ENCODE measurements at places on chromosomes 12 and 14. TPM values are rescaled to one million over a fixed set of nuclear protein-coding genes. Genes with fewer than 3 reads are reported as not detected.

NEMF gene
- 33.3 TPM for polyA plus RNA-seq

DNA sequence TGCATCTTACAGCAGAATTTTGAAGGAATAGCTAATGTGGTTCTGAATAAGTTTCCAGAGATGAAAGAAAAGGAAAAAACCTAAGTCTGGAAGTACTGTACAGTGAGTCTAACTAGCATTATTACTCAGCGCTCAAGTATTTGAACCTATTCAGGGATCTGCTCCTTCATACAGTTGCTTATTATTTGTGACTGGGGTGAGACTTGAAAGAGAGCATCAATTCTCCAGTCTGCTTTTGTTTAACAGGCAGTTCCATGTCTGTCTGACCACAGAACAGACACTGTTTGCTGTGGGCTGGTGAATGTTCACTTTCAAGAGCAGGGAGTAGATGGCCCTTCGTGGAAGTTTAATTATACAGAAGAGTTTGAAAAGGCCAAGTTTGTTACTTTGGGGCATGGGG is 9.3 kb downstream of the ETV6 start:
- no peak for DNase-seq

DNA sequence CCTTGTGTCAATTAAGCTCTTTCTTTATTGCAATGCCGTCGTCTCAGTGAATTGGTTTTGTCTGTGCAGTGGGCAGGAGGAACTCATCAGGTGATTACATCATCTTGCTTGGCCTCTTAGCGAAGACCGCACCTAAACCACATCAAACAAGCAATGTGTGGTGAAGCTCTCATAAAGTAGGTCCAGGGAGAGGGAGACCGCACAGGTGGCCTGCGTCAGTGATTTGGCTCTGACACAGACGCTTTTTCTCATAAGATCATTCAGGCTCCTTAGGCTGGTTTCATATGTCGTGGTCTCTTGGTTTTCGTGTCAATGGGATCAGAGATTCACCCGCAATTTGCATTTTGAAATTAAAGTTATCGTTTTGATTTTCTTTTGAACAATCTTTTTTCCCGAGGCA is 6.7 kb upstream of the TESC start:
- DNase-seq, result no peak

DNA sequence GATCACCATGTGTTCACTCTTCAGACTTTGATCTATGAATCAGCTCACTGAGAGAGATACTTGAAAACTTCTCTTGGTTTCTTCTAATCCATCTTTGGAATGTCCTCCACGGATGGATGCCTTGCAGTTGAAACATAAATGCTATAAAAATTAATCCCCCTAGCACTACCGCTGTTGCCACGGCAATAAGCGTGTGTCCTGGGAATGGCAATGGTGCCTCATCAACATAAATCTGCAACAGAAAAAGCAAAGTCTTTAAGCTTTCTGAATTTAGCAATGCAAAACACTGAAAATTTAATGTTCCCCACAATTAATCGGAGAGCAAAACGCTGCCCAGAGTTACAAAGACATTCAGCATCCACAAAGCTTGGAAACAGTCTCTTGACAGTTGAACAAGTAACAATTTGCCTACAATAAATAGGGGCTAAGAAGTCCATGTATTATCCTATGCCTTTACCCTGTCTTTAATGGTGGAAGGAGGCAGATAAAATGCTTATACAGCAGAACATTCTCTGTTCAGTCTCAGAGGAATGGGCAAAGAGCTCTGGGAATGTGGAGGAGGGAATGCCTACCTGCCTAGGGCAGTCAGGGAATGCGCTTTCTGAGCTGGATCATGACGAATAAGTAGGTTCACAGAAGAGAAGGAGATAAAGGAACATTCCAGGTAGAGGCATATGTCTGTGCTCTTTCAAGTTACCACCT is 70.9 kb upstream of the PPP4R3A start:
- no peak for DNase-seq

TEX52 gene
- polyA plus RNA-seq, result not detected

- DNase-seq, result no peak
These were observed 375.7 kb downstream of the NELL2 start for GRCh38 chr12:44500423-44500822.
